ENCODE measurements at places on chromosomes 2 and 18.

DNA sequence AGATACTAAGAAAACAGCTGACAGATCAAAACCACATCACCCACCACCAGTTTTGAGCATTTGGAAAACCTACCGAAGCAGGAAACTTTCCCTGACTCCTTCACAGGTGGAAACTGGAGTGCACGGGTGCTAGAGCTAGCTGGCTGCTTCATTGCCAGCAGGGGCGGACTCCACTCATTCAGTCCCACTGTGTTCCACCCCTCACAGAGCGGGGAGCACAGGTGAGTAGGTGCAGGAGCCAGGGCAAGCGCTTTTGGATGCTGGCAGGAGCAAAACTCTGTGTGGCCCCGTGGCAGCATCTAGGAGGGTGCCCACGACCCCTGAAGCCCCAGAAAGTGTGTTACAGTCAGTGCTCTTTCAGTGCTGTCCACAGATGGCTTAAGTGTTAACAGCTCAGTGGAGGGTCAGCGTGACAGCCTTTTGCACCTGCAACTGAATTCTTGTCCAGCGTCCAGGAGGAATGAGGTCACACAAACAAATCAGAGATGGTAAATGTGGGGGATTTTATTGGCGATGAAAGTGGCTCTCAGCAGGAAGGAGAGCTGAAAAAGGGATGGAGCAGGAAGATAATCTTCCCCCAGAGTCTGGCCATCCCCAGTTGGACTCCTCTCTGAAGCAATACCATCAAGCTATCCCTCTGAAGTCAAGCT, 71.1 kb downstream of the TMEM163 start:
- DNase-seq: no peak

- DNase-seq: no peak
Measured at GRCh38 chr2:170848587-170848986, 31.9 kb downstream of the GAD1 start.

DNA sequence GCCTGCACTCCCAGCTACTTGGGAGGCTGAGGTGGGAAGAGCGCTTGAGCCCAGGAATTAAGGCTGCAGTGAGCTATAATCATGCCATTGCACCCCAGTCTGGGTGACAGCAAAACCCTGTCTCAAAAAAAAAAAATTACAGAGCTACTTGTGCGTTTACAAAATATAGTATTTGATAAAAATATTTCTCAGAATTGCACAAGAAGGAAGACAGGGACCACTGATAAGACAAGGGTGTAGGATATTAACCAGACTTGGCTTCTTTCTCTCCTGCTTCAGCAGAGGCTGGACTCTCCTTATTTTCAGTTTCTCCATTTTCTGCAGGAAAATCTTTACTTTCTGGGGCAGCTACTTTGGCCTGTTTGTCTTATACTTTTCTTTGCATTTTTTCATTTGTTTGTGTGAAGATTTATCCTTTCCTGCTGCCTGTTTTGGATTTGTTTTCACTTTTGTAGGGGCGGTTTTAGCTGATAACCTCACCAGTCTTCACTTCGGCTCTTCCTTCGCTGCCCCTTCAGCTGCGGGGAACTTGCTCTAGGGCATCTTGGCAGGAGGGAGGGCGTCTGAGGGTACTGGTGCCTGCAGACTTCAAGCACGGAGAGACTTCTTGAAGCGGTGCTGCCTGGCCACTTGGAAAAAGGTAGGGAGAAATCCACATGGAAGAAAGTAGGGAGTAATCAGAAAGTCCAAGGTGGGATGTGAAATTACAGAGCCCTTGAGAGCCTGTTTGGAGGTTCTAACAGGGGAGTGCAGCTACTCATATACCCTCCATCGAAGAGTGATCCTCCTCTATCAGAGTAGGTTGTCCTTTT, 14.9 kb upstream of the ZDBF2 start:
- peak; percentile 28 for DNase-seq

- peak; percentile 18 for DNase-seq
Measured at GRCh38 chr2:207528980-207529329, 807 bp upstream of the CREB1 start.

DNA sequence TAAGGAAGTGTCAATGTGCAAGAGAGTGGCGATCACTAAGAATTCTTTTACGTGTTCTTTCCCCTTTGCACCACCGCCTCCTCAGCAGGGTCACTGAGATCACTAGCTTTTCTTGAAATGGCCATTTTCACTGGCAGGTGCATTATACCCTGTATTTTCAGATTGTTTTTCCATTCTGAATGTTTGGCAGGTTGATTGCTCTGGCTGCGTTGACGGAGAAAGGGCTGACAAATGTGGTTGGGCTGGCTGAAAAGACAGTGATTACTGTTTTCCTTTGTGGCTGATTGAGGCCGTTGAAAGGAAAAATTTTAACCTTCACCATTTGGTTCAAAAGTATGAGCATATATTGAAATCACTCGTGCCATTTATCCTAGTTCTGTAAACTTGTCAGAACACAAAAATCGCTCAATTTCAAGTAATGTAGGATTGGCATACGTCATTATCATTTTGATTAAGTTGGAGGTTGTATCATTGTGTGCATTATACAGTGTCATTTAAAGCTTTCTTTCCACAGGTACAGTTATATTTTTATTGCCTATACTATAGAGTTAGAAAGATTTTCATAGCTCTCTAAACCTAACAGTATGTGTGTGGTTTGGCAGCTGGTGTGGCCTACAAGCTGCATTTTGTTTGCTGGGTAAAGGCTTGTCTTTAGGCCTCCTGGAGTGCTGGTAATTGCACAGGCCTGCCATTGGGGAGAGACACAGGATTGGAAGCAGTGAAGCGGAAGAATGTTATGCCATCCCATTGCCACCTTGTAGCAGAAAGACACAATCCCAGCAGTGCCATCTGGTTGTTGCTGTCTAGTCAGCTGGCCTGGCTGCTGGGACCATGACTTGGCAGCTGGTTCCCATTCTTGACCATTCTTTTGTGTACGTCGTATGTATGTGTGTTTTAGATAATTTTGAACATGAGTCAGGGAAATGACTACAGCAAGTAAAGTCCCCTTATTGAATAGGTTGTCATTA, 36.7 kb downstream of the DYNC1I2 start:
- no peak for DNase-seq

- no peak for DNase-seq
Measured at GRCh38 chr2:212193056-212193455, 345.5 kb downstream of the ERBB4 start.

DNA sequence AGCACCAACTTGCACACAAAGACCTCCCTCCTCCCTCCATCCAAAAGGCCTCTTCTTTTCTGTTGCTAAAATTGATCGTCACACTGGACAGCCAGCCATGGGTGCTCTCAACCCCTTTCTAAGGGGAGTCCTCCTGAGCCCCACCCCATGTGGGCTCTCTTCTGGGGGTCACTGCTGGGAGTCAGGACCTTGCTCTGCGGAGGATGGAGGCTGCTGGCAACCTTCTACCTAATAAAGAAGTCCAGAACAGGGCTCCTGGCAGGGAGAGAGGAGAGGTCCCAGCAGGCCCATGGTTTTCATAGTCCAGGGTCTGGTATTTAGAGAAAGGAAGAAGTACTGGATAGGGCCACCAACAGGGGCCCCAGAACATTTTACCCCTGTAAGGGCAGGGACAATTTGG, 67.6 kb upstream of the OTOS start:
- no peak for DNase-seq

GRCh38 chr2:29082804-29083495, 8.6 kb upstream of the PCARE start:
- no peak for DNase-seq

DNA sequence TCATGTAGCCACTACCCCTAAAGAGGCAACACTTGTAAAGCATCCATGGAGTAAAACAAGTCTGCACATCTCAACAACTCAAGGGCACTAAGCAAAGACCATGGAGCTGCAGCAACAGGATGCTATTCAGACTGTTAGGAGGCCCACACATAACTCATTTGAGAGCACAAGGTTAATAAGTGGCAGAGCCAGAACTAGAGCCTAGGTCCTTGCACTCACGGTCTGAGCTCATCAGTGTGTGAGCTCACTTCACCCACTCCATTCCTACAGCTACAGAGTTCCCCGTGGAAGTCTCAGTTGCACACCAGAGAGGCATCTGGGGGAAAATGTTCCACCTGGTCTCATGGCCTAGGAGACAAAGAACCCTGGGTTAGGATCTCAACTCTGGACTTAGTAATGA, 35.0 kb downstream of the TTC32 start:
- no peak for DNase-seq

DNA sequence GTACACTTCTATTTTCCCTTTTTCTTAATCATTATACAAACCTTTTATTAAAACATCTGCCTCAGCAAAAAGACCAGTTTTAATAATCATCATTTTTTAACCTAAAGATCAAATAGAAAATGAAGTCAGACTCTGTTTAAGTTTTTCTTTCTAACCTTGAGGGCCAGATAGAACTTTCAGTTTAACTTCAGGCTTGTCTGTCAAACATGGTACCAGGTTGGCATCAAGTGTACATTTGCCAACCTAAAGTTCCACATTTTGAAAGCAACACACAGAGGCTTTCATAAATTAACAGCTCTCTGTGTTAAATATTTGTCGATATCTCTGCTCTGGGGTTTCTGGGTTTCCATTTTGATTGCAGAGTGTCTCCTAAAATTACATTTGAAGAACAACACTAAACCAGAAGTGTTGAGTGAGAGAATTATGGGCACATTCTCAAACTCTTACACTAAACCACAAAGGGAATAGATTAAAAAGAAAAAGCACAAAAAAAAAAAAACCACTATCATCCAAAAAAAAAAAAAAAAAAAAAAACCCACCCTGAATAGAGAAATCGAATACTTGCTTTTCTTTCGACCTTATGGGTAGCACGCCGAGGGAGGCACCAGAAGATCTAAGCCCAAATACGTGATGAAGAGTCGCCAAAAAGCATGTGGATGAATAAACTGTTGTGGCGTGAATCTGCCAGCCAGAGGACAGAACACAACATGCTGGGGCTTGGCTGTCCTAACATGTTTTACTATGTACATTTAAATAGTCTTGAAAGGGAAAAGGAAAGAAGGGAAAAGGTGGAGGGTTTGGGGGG, 166.2 kb downstream of the TCF4 start:
- no peak for DNase-seq

- DNase-seq: no peak
Measured at GRCh38 chr2:21643180-21643579, 519.4 kb downstream of the TDRD15 start.

DNA sequence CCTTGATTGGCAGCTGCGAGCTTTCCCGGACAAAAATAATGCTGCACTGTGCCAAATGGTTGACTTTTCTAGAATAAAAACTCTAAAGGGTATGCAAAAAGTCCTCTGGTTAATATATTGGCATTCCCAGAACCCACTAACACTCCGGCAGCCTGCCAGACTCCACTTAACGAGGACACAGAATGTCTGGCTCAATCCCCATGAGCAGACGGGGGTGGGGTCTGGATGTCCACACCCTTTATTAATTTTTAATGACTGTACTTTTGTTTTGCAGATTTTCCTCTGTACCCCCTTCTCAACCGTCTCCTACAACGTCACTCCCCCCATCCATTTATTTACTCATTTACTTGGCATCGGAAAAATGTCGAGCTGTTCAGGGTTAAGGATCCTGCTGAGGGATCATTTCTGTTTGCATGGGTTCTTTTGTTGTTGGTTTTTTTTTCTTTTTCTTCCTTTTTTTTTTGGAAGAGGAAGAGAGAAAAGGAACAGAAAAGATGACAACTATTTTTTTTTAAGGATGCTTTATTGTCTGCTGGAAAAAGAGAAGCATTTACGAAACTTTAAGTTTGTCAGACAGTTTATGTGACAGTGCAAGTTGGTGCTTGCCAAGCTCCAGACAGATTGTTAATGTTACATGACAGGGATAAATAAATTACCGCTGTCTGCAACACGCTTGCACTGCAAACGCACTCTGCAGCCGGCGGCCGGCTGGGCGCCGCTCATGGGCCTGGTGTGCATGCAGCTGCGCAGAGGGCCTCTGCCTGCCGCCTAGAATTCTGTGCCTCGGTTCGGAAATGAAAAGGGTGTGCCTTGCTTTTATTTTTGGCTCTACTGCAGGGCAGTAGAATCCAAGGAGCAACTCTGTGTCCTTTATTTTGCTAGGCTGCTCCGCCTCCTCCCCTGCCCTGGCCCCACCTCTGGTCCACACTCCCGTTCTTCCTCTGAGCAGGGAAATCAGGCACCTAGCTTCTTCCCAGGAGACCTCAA, 3.6 kb downstream of the LDLRAD4 start:
- peak; percentile 89 for DNase-seq

DNA sequence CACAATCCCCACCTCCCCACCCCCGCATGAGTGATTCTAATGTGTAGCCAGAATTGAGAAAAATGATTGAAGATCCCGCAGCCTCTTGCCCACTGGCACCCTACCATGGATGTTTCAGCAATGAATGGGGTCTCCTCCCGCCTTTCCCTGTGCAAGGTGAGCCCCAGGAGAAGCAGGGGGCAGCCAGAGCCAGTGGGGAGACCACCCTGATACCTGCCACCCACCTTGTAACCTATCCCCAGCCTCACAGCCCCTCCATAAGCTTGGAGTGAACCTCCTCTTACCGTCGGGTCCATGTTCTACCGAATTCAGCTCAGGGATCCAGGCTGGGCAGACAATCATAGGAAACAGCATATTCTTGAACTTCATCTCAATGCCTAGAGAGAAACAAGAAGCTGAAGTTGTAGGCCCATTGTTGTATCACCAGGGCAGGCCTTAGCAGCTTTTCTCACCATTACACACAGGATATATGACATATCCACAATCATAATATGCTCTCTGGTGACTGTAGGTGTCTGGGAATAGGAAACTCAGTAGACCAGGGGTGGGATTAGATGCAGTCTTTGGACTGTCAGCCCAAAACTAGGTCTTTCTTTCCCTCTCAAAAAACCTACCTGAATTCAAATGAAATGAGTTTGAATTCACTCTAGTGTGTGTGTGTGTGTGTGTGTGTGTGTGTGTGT, 30.9 kb downstream of the XDH start:
- no peak for DNase-seq

DNA sequence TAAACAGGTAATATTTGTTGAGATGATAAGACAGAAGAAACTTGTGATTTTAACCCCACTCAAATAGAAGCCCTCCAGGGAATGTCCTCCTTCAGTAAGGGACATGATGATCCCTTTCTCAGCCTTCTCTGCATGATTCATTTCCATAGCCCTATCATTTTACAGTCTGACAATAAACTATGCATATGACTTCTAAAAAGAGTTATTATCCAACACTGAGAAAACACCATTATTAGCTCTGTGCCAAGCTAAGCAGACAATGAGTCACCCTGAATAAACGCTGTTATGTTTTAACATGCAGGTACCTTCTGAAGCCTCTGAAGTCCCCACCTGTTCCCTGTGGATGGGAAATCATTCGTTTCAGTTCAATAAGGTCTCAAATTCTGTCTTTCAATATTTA, 54.7 kb downstream of the DTNB start:
- peak; percentile 35 for DNase-seq

DNA sequence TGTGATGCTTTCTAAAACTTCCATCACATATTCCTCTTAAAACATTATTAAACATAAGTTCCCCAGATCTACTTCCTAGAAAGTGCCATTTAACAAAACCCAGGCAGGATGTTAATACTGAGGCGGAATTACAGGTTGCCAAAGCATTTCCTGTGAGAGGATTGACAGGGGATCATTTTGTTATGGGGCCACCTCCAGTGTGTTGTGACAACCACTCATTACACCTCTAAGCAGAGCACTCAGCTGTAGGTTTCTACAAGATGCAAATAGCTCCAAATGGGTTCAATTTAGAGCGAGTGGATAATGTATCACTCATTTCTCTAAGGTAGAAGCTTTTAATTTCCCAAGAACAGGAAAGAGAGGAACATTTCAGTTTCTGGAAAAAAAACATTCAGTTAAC, 1429.5 kb upstream of the ACVR2A start:
- DNase-seq: no peak

- no peak for DNase-seq
Measured at GRCh38 chr18:75160364-75160763, 48.6 kb downstream of the PTGR3 start.
